Memory B cell (primary cell): ENCODE measurements at places on chromosomes 2 and 18.

DNA sequence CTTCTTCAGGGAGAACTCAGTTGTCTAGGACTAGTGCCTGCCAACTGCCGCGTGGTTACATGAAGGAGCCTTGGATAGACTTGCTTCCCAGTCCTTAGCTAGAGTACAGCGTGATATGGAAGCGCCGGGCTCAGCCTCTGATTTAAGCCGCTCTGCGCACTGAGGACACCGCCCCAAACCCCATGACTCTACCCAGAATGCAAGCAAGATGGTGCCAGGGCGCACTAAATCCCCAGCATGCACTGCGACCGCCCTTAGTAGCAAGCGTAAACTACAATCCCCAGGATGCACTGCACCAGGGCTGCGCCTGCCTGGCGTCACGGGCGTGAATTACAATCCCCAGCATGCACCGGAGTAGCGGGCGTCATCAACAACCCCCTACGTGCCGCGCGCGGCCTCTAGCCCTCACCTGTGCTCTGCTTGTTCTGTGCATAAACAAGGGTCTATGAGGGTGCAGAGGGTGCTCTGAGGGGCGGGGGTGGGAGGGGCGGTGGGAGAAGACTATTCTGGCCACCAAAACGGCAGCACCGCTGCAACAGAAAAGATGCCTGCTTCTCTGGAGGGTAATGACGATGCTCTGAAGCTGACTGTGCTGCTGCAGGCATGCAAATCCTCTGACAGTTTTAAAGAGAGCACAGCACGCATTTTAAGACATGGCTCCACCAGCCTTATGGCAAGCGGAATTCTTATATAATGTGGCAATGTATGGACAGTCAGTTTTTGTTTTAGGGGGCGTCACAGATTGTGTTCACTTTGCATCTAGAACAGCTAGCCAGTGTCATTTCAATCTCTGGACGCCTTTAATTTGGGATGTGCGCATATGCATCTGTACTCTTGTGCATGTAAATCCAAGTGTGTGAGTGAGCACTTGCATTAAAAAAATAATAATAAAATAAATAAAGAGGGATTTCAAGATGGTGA, 282.5 kb upstream of the MYT1L start:
- peak; percentile 58 for DNase-seq

DNA sequence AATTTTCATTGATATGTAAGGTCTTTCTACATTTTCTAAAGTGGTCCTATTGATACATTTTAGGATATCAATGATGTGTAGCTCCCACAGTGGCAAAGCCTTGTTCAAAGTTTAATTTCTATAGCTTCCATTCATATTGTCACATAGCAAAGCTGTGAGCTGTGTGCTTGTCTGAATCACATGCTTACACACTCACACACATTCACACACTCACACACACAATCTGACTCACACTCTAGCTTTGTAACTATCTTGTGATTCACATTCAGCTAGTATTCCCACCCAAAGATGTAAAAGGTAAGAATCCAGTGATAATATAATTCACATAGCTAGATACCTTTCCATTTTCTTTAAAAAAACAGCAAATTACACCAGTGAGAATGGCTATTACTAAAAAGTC, 58.7 kb downstream of the MAPRE2 start:
- no peak for DNase-seq

GRCh38 chr2:3326871-3327270, 50.7 kb downstream of the EIPR1 start:
- DNase-seq = no peak

GRCh38 chr2:231601356-231602229, 8.9 kb downstream of the TEX44 start:
- peak; percentile 76 for DNase-seq

- DNase-seq = no peak
These were observed 175.5 kb downstream of the OTX1 start for GRCh38 chr2:63225964-63226686.

GRCh38 chr2:156918410-156918809, 339.1 kb upstream of the GALNT5 start:
- no peak for DNase-seq

DNA sequence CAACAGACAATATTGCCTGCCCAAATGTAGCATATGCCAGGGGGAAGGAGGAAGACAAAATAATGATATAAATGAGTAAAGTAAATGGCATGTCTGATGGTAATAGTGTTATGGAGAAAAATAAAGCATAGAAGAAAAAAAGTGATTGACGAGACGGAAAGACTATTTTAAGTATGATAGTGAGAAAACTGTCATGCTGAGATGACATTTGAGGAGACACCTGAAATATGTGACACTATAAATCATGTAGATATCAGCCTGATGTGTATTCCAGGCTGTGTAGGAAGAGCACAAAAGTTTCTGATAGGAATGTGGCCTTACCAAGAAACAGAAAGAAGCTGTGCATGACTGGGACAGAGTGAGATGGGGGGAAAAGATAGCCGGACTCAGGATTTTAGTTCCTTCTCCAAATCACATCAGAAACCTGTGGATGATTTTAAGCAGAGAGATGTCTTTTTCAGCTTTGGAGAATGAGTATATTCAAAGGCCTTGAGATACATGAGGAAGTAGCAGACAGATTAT, 387.3 kb upstream of the SYT4 start:
- no peak for DNase-seq

- no peak for DNase-seq
These were observed 429.9 kb downstream of the ARHGAP15 start for GRCh38 chr2:143559147-143559546.

- no peak for DNase-seq
These were observed 58.3 kb downstream of the CYRIA start for GRCh38 chr2:16607301-16607700.

GRCh38 chr18:3170441-3171161, 49.2 kb downstream of the MYOM1 start:
- no peak for DNase-seq

DNA sequence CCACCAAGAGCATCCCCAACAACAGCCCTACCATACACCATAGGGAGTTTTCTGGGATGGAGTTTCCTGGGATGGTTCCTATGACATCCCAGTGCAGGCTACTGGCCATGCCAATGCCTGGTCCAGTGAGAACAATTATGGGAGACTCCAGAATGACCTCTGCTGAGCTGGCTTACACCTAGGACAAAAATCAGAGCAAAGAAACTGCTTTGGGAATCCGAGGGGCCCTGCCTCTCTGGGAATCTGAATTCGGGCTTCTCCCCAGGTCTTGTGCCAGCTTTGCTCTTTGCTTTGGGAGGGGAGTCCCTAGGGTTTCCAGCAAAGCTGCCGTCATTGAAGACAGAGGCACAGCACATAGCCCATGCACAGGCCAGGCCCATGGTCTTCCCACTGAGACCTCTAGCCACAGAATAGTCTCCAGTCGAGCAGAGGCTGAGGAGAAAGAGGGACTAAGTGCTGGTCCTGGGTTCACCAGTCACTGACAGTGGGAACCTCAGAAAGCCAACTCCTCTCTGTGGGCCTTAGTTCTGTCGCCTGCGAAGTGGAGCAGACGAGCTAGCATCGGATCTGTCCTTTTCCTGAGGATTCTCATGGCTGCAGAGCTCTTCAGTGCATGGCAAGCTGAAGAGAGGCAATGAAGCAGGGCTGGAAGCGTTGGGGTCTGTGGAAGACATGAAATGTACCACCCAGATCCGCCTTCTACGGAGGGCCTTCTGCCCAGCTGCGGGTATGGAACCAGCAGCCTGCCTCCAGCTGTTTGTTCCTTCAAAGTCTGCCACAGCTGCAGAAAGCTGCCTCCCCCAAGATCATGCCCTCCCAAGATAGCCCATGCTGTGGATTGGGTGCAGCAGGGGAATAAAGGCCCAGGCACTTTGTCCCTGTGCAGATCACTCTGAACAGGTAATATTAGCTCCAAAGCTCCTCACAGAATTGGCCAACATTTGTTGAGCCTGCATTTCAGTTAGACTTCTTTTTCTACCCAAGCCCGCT, 11.2 kb upstream of the LBH start:
- DNase-seq = no peak

- DNase-seq = no peak
These were observed 145.0 kb downstream of the TTC27 start for GRCh38 chr2:32772638-32773447.

DNA sequence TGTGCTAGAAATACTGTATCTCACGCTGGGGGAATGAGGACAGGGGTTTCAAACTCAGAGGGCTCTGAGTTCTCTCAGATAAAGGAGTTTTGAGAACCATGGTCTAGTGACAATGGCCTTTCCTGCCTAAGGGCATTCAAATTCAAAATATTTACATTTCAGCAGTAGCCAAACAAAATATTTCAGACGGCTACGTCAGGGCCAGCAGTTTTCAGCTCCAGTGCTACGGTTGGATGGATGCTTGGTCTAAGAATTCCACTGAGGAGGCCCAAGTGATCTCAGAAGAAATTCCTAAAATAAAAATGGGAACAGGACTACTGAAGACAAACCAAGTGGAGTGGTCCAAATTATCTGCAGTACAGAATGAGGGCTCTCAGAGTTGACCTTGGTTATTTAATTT, 41.1 kb upstream of the SCG2 start:
- DNase-seq = no peak

- no peak for DNase-seq
These were observed 40.4 kb downstream of the FRZB start for GRCh38 chr2:182826064-182826463.

GRCh38 chr2:174764280-174765255, at the start of gene CHRNA1:
Gene CHRNA1, minus strand, starts transcription at chr2:174764472. Its CDS starts 78 bp downstream, at chr2:174764394.
- no peak for DNase-seq
